Posterior cingulate gyrus (tissue), 11 donors: ENCODE measurements at places on chromosomes 1 and 21.
A peak's percentile ranks its signal among the peaks of the same experiment; 100 is the strongest.

DNA sequence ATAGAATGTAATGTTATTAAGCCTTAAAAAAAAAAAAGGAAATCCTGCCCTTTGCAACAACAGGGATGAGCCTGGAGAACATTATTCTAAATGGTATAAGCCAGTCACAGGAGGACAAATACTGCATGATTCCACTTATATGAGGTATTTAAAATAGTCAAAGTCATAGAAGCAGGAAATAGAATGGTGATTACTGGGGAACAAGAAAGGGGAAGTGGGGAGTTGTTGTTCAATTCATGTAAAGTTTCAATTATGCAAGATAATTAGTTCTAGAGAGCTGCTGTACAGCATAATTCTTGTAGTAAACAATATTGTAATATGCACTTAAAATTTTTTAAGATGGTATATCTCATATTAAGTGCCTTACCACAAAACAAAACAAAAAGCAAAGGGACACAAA, 13.2 kb downstream of the FCER1A start:
- DNase-seq, result no peak

GRCh38 chr1:89827902-89828301, 7.1 kb downstream of the LRRC8D start:
- no peak for DNase-seq

DNA sequence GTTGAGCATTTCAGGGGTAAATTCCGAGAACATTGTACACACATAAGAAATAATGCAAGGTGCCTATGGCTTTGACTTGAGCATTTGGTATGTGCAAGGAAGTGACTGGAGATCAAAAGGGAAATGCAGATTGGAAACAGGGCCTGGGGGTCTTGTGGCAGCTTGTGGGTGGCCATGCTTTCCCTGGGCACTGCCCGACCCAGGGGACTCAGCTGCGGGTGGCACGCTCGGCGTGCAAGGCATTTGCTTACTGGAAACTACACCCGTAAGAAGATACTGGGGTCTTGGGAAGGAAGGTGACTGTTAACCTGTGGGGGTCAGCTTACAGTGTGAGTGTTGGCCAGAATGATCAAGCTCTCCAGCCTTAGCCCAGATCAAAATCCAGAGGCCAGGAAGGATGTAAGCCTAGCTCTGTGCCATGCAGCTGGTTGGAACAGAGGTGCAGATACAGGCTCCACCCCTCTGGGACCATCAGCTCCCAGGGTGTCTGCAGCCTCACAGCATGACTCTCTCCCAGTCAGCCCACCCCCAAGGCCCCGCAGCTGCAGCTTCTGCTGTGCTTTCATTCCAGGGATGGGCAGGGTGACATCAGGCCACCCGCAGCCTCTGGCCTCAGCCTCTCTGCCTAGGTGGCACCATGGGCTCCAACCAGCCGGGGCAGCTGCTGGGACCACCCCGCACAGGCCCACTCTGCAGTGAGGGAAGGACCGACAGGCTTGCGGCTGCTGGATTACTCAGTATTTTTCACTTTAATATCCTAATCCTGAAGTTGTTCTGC, 55.1 kb downstream of the KIF26B start:
- DNase-seq, result no peak

- DNase-seq, result no peak
These were observed 579.6 kb downstream of the AMY1C start for GRCh38 chr1:104329278-104329677.

GRCh38 chr1:210764536-210764935, 369.4 kb downstream of the KCNH1 start:
- no peak for DNase-seq

DNA sequence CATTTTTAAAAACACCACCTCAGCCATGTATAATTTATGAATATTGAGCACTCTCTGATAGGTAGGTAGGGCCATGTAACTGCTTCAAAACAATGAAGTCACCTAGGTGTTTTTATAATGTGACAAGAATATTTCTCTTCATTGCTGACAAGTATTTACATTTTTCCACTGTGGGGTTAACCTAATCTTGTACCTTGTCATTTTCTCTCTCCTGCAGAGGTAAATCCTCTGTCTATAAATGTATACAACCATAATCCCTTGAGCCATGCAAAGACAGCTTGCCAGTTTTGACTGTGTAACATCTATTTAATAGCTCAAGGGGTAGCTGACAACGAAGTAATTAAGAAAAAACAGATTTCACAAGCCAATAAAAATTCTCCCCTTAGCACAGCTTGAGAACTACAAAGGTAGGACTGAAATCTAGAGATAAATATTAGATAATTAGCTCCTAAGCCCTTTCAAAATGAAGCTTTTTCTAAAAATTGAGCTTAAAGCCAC, 137.6 kb upstream of the POGK start:
- no peak for DNase-seq

DNA sequence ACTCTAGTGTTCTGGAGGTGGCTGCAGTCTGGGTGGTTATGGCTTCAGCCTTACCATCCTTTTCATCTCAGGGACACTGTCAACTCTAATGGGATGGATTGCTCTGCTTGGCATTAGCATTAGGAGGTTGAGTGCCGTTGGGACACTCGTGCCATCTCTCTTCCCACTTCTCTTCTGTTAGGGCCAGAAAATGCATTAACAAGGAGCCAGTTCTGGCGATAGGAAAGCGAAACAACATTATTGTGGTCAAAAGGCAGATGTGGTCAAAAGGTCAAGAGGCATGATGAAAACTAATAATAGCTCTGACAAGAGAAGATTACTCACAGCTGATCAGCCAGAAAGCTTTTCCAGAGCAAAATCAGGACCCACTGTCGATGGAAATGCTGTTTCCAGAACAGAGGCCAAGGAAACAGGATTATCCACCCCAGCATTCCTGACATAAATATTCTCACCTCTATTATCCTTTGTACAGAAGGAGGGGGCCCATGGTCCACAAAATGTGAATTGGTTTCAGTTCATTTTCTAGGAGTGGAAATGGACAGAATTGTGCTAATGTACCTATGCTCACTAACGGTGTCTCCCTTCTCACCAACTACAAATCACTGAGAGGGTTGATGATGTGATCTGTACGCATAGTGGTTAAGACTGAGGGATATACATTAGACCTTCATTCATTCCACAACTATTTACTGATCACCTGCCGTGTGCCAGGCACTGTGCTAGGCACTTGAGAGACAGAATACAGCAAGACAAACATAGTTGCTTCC, 72.0 kb downstream of the ST6GALNAC5 start:
- DNase-seq, result no peak

DNA sequence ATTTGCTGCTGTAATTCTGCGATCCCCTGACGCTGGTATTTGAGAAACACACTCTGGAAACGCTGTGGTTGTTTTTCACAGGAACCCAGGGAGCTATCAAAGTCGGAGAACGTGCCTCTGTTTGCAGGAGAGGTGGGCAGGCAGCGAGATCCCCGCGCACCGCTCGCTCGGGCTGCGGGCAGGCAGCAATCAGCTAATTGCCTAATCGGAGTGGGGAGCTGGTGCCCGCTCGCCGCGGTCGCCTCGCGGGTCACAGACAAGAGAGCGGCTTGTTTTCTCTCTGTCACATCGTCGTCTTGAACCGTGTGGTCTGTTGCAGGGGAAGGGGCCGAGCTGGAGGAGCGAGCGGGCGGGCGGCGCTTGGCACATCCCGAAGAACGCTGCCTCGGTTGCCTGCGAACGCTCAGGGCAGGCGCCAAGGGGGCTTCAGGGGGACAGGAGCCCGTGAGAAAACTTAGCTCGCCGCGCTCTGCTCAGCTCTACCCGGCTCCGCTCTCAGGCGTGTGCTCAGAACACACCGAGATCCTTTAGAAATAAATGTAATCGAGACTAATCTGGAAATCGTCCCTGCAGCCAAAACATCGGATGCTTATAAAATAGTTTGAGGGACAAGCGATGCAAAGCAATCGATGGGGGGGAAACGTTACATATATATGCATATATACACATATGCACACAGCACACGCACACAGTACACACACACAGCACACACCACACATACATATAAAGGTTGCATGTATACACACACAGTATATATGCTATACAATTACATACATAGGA, 93.6 kb upstream of the SMYD2 start:
- DNase-seq, result peak; percentile 83

DNA sequence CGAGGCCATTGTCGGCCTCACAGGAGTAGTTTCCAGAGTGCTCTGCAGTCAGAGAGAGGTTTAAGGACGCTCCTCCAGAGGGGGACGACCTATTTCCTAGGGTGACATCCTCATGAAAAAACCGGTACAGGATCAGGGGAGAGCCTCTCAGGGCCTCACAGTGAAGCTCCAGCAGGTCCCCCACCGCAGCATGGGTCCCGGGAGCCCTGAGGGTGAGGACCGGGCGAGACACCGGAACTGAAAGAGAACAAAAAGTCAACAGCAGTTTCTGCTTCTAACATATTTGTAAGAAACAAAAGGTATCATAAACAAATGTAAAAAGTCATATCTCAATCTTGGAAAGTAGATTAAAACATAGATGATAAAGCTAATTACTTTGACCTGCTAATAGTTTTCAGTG, 31.3 kb downstream of the FCRL5 start:
- no peak for DNase-seq

- DNase-seq, result no peak
These were observed 8.0 kb downstream of the HIPK1 start for GRCh38 chr1:113937146-113937545.

DNA sequence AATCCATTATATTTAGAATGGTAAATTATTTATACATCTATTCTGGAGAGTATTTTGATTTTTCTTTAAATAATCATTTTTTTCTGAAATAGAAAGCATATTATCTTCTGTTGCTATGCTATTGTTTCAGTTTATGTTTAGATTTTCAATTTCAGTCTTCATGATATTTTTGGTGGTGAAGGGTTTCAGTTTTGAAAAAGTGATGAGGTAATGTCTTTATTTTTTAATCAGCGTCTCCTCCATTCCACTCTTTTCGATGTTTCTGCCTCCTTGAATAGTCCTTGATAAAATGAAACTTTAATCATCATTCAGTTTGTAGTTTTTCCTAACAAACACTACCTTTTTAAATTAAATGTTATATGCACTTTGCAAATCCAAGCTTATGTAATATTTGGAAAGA, 428.6 kb downstream of the PTPRC start:
- DNase-seq, result no peak

DNA sequence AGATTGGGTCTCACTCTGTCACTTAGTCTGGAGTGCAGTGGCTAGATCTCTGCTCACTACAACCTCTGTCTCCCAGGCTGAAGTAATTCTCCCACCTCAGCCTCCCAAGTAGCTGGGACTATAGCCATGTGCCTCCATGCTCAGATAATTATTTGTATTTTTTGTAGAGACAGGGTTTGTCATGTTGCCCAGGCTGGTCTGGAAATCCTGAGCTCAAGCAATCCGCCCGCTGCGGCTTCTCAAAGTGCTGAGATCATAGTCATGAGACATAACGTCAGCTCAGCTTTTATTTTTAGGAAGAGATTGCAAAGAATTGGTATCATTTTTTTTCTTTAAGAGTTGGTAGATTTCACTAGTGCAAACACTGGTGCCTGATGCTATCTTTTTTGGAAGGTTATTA, 244.9 kb downstream of the DSCAM start:
- no peak for DNase-seq
